ENCODE measurements at places on chromosomes 5 and 9.

GRCh38 chr5:156893517-156893916 lies 43.4 kb downstream of the PPP1R2B start:
- no peaks in the 10 kb centered on the region for H3K27me3 ChIP-seq
- no peaks in the 10 kb centered on the region for H3K4me1 ChIP-seq
- no peak for DNase-seq
- no peaks in the 10 kb centered on the region for H3K36me3 ChIP-seq

GRCh38 chr5:107319901-107320300 lies 350.8 kb downstream of the EFNA5 start:
- no peaks in the 10 kb centered on the region for H3K4me1 ChIP-seq
- no peaks in the 10 kb centered on the region for H3K27me3 ChIP-seq
- H3K4me3 ChIP-seq: no peak overlapping the region
- no peak for DNase-seq
- H3K36me3 ChIP-seq: no peaks in the 10 kb centered on the region

DNA sequence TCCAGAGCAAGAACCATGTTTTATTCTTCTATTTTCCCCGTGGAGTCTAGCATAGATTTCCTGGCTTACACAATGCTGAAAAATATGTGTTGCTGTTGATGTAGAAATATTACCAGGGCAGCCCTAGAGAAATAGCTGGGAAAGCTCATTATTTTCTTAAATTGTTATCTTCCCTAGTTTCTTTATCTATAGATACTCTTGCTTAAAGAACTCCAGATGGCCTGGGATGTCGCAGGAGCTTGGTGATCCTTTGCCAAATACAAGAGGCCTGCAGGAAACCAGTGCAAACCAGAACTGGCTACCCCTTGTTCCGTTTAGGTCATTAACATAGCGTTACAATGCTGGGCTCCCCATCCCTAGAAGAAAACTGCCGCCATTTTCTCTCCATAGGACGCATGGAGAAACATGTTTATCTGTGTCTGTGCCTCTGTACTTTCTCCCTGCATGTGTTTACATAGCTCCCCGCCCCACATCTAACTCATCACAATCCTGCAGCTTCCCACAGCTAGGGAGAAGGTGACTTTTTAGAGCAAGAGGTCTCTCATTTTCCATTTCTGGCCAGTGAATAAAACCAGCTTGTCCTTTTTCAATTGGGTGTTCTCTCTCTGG lies 6.4 kb downstream of the PRLR start:
- H3K36me3 ChIP-seq: no peaks in the 10 kb centered on the region
- no peaks in the 10 kb centered on the region for H3K27me3 ChIP-seq
- DNase-seq: no peak
- no peak overlapping the region for H3K27ac ChIP-seq
- H3K4me3 ChIP-seq: no peak overlapping the region
- H3K4me1 ChIP-seq: no peaks in the 10 kb centered on the region

DNA sequence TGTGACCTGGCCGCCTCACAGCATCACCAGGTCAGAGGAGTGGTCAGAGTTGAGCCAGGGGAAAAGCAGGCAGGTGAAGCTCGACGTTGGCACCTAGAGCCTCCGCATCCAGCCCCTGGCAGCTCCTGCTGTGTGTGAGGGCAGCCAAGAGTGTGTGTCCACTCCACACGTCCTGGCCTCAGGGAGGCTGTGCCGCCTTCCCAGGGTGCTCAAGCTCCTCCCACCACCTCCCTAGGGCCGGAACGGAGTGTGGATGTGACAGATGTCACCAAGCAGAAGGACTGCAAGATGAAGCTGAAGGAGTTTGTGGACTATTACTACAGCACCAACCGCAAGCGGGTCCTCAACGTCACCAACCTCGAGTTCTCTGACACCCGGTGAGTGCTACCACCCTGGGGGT lies 72.5 kb downstream of the PHF2 start:
- H3K36me3 ChIP-seq: peaks cover 11% of the 10 kb centered on the region
- no peaks in the 10 kb centered on the region for H3K4me1 ChIP-seq
- H3K4me3 ChIP-seq: no peak overlapping the region
- DNase-seq: no peak

DNA sequence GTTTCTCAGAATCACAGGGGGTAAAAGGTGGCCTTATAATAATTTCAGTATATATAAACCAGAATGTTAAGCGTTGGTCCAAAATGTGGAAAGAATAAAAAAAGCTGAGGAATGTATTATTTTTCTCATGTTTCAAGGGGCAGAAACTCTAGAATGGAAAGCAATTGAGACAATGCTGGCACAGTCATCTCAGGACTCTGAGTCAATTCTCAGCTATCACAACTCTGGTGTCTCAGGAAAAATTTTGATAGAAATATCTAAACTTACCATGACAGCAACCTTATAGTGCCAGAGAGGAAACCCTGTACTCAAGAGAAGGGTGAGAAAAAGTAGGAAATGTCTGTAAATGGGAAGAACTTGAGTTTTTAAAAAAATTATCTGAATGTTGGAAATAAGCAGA lies 1189.4 kb upstream of the NUDT12 start:
- no peaks in the 10 kb centered on the region for H3K4me1 ChIP-seq
- DNase-seq: no peak
- no peak overlapping the region for H3K4me3 ChIP-seq
- no peaks in the 10 kb centered on the region for H3K36me3 ChIP-seq
- no peak overlapping the region for H3K27ac ChIP-seq

DNA sequence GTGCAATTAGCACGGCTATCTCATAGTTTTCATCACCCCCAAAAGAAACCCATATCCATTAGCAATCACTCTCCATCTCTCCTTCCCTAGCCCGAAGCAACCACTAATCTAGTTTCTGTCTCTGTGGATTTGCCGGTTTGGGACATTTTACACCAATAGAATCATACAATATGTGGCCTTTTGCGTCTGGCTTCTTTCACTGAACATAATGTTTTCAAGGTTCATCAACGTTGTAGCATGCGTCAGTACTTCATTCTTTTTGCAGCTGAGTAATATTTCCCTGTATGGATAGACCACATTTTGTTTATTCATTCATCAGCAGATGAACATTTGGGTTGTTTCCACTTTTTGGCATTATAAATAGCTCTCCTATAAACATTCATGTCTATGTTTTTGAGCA lies 75.4 kb upstream of the TBC1D2 start:
- H3K4me3 ChIP-seq: no peak overlapping the region
- H3K4me1 ChIP-seq: no peaks in the 10 kb centered on the region
- H3K27ac ChIP-seq: no peak overlapping the region
